ENCODE measurements at places on chromosomes 3 and 15.

GRCh38 chr3:127120851-127121647, 71.9 kb upstream of the PRR23E start:
- no peak for DNase-seq

DNA sequence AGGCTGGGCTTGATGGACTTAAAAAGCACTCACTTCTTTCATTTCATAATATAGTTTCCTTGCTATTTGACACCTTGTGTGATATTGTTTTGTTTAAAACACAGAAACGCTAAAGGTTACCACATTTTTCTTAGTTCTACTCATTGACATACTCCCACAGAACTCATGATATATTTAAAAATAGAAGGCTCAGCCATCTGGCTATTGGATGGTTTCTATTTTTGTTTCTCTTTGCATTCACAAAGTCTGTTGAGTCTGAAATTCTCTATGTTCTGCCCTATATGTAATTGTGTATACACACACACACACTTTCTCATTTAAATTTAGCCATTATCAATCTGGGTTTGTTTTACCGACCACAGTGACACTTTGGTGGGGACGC, 128.2 kb downstream of the SOX2 start:
- peak; percentile 65 for DNase-seq

- DNase-seq, result peak; percentile 13
Measured at GRCh38 chr3:115836944-115837343, 213.6 kb downstream of the GAP43 start.

- no peak for DNase-seq
Measured at GRCh38 chr3:23869977-23870662, 46.7 kb downstream of the NKIRAS1 start.

Measured in MM.1S (cell line).